ENCODE measurements at places on chromosomes 7 and 10. TPM values are rescaled to one million over a fixed set of nuclear protein-coding genes. Genes with fewer than 3 reads are reported as not detected.

Gene PTPRN2
- total RNA-seq, result 5.7 TPM

Gene NKX1-2
- 15.3 TPM for total RNA-seq

Gene COL26A1
- total RNA-seq, result 42.6 TPM

Gene NKX2-3
- not detected for total RNA-seq

Gene STRIP2
- 8.1 TPM for total RNA-seq

Gene ANXA8
- total RNA-seq, result 0.22 TPM

Gene ACSL5
- total RNA-seq, result not detected

Gene ANXA8L1
- not detected for total RNA-seq

Gene PRF1
- total RNA-seq, result not detected

Gene CRPPA
- 1.9 TPM for total RNA-seq

Gene DLD
- total RNA-seq, result 91.0 TPM

Gene SPDYE3
- not detected for total RNA-seq

Gene KLF14
- not detected for total RNA-seq

Gene CHAT
- not detected for total RNA-seq

Gene COL28A1
- 0.92 TPM for total RNA-seq

Gene CALML5
- total RNA-seq, result not detected

Gene FOXI2
- 0.29 TPM for total RNA-seq

Gene AGBL3
- total RNA-seq, result 1.2 TPM

Gene PLXDC2
- total RNA-seq, result 38.7 TPM

Gene LEP
- total RNA-seq, result not detected

Gene CLDN3
- 16.9 TPM for total RNA-seq

Gene CCDC136
- total RNA-seq, result 28.7 TPM

Gene CTAGE6
- not detected for total RNA-seq

Gene BLNK
- not detected for total RNA-seq

Gene MRC1
- total RNA-seq, result not detected

Gene TMEM26
- 0.09 TPM for total RNA-seq

Gene CAV2
- total RNA-seq, result 4.7 TPM

Gene PSPH
- total RNA-seq, result 51.4 TPM

Gene PDK4
- total RNA-seq, result not detected

Gene CALY
- total RNA-seq, result 2.9 TPM

Gene PRRT4
- total RNA-seq, result 0.24 TPM

Data from H9 (cell line).